Dermis microvascular lymphatic vessel endothelial cell (primary cell): ENCODE measurements at places on chromosomes 11 and 22.

GRCh38 chr11:130209954-130210854, 50.6 kb downstream of the ST14 start:
- no peak for DNase-seq

GRCh38 chr11:16365581-16366228, 9.4 kb upstream of the SOX6 start:
- no peak for DNase-seq

GRCh38 chr11:71151561-71151960, 100.8 kb downstream of the SHANK2 start:
- no peak for DNase-seq

- no peak for DNase-seq
Observed at GRCh38 chr11:65790902-65791650, 4.2 kb downstream of the OVOL1 start.

DNA sequence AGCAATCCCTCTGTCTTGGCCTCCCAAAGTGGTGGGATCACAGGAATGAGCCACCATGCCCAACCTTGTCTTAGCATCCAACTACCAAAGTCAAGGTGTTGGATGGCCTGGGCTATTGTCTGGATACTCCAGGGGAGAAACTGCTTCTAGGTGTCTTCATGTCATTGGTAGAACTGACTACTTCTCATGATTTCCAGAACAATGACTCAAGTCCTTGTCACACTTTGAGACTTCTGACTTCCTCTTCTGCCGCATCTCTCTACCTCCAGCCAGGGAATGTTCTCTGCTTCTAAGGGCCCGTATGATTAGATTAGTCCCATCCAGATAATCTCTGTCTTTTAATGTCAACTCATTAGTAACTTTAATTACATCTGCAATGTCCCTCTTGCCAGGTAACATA, 30.6 kb downstream of the APOL6 start:
- no peak for DNase-seq

GRCh38 chr22:49793296-49793695, 34.4 kb downstream of the BRD1 start:
- no peak for DNase-seq

DNA sequence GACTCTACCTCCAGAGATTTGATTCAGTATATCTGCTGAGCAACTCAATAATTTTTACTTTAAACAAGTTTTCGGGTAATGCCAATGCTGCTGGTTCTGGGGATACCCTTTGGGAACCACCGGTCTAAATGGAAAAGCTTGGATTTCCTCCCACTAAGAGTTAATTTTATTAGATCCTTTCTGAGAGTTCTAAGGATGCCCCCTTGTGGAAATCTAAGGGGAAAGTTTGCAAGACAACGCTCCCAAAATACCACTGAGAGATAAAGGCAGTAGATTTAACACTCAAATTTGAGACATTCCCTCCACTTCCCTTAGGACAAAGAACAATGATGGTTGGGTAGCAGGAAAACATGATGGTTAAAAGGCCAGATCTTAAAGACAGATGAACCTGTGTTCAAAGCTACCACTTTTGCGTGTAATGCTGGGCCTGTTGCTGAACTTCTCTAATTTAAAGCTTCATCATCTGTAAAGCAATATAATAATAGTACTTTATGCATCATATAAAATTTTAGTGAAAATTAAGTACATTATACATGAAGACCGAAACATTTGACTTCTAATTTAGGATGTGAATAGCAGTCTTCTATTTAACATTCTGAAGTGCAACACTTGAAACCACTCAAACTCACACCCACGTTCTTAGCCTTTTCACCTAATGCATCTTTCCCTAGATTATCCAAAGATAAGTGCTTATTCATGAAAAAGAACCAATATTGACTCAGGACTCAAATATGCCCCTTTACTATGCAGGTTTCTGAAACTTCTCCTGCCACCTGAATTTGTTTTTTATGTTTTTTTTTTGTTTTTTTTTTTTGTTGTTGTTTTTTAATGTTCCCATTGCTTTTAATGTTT, 110.1 kb upstream of the LUZP2 start:
- DNase-seq = peak; percentile 12

DNA sequence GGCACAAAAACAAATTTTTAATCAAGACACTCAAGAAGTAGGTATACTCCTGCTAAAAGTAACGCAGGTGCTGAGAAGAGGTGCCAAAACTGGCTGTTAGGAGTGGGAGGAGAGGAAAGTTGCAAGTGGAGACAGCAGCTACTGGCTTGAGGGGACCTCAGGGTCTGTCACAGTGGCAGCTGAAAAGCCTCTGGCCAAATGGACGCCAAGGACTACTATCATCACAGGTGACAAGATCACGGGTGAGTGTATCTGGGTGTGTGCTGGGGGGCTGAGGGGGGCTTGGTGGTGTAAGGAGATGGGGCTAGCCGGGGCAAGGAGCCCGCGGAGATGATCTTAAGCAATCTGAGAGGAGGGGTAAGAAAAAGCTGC, 687 bp downstream of the ZNF202 start:
- no peak for DNase-seq

GRCh38 chr11:99160447-99160846, 139.7 kb downstream of the CNTN5 start:
- no peak for DNase-seq

DNA sequence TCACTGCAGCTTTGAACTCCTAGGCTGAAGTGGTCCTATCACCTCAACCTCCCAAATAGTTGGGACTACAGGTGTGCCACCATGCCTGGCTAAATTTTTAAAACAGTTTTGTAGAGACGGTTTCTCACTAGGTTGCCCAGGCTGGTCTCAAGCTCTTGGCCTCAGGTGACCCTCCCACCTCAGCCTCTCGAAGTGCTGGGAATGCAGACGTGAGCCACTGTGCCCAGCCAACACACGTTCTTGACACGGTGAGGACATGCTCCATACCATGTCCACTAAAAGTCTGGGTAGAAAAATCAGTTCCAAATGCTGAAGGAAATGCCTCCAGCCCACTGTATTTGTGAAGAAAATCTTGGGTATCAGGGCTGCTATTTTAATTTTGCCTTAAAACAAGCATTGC, 46.9 kb downstream of the PDHX start:
- DNase-seq = no peak

DNA sequence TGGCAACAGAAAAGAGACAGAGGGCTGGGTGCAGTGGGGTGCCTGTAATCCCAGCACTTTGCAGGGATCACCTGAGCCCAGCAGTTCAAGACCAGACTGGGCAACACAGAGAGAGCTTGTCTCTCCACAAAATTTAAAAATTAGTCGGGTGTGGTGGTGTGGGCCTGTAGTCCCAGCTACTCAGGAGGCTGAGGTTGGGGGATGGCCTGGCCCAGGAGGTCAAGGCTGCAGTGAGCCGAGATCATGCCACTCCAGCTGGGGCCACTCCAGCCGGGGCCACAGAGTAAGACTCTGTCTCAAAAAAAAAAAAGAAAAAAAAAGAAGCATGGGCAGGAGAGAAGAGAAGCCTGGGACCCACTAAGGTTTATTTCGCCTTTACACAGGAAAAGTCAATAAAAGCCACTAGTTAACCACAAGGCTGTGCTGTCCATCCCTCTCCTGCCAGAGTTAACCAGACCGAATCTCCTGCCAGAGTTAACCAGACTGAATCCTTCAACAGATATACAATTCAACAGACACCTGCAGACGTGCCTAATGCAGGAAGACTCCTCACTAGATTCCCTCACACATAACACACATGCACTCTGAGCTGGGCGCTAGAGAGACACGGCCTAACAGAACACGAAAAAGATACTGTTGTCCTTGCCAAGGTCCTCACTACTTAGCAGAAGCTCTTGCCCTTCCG, 29.8 kb downstream of the MICAL3 start:
- no peak for DNase-seq

DNA sequence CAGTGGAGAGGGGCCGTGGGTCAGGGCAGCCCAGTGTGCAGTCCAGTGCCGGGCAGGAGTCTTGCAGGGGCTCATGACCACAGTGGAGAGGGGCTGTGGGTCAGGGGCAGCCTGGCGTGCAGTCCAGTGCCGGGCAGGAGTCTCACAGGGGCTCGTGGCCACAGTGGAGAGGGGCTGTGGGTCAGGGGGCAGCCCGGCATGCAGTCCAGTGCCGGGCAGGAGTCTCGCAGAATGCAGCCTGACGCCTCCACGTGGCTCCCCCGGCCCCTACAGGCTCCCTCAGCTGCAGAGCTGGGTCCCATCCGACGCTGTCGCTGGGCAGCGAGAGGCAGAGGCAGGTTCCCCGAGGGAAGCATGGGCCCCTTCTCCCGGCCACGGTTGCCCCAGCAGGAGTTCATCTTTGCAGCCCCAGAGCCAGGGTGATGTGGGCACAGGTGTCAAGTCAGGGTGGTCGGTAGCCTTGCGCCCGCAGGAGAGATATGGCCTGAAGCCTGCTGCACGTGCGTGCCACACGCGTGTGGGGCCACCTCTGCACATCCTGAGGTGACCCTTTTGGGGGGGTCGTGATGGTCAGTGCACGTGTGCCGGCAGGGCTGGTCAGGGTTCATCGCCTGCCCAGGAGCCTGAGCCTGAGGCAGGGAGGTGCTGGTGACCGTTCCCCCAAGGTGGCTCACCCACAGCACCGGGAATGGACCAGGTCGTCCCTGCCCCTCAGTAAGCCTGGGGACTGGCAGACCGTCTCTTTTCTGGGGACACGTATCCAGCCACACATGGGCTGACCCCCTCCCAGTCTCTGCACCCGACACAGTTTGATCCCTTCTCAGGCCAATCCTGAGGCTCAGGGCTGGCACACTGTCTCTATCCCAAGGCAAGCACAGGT, 2.9 kb downstream of the IFITM5 start:
- no peak for DNase-seq

DNA sequence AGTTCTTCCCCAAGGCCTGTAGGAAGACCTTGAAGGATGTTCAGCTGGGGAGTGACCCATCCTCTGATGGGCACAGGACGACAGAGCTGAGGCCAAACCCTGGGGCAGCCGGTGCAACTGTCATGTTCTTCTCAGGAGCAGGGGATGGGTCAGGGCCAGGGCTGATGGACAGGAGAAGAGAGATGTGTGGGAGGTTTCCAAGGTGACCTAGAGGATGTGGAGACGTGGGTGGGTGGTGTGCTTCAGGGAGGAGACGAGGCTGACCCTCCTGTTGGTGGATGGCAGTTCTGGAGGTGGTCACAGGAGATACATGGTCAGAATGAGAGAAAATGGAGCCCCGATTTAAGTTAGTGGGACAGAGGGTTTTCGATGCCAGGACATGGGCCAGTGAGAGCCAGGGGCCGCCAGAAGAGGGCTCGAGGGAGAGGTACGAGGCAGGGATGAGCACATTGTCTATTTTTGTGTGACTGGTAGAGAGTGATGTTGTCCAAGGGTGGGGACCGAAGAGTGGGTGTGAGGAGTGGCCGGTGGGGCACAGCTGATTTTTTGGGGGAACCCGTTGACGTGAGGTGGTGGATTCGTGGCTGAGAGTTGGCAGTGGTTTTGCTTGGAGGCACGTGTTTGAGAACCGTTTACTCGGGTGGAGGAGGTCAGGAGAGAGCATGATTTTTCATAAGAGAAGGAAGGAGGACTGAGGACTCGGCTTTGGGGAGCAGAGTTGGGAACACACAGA, 14.6 kb downstream of the TBC1D22A start:
- no peak for DNase-seq

GRCh38 chr11:133896028-133896427, 50.7 kb upstream of the SPATA19 start:
- DNase-seq = no peak

DNA sequence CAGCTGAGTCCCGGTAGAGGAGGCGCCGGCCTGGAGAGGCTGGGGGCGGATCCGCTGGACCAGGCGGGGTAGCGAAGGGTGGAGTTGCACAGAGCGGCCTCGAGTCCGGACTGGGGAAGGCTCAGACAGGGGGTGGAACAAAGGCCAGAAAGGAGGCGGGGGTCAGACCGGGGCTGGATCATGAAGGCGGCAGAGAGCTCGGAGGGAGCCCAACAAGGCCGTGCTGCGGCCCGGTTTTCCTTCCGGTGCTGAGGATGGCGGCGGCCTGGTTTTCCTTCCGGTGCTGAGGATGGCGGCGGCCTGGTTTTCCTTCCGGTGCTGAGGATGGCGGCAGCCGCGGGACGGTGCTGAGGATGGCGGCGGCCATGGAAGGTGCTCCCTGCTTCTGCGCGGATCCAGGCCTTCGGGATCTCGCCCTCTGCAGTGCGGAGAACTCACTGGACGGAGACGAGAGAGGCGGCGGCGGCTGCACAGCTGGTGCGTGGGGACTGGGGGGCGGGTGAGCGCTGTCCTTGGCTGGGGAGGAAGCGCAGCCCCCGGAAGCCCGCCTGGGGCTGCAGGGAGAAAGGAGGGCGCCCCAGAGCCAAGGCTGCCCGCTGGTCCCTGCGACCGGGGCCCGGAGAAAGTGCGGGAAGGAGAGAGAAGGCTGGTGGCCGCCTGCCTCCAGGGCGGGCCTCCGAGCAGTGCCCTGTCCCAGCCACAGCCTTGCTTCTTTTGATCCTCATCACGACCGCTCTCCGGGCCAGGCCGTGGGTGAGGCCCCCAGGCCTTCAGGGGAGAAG, 350.4 kb upstream of the B3GAT1 start:
- no peak for DNase-seq

- no peak for DNase-seq
Observed at GRCh38 chr22:22618923-22619322, 25.5 kb upstream of the GGTLC2 start.

DNA sequence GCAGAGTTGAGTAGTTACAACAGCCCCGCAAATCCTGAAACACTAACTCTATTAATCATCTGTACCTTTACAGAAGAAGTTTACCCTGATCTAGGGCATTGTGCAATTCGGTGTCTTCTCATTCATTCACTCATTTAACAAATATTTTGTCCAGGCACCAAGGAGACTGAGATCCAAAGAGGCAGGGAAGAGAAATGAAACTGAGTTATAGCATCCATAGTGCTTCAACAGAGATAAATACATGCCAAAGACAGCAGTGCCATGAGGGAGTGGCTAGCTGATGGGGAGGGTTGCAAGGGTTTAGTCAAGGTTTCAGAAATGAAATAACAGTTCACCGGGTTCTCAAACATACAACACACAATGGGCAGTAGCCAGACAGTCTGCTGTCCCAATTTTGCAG, 40.2 kb upstream of the MTNR1B start:
- DNase-seq = no peak

DNA sequence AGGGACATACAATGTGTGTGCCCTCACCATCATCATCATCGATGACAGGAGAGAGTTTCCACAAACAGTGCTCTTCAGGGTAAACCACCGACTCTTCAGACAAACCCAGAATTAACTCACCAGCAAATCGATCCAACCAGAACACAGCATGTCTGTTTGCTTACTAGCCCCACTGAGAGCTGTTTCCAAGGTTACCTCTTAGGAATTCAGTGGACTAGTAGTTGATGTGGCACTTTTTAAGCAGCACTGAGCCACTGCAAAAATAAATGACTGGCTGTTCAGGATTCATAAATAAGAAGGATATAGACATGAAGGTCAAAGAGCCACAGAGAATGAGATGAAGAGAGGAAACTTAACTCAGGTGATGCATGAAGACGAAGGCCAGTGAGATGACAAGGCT, 83.1 kb downstream of the PARVA start:
- no peak for DNase-seq
